Sciatic nerve (tissue), 2 donors: ENCODE measurements at places on chromosomes 1 and 21.
A peak's percentile ranks its signal among the peaks of the same experiment; 100 is the strongest.

DNA sequence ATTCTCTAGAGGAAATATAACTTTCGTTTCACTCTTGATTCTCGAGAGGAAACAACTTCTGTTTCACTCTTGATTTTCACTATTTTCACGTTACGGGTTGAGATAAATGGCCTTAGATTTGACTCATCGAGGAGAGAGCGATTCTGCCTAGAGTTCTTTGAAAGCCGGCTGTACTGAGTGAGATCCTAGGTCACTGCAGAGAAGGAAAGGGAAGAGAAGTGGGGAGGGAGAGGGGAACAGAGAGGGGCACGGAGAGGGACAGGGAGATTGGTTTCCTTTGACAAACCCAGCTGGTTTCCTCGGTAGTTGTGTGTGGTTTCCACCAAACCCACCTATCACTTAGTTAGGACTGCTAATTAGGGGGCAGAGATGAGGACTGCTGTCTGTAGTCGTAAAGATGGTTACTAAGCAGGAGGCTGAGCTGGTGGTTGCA lies 21.6 kb upstream of the GPR137B start:
- no peak for DNase-seq

- DNase-seq = peak; percentile 56
Measured at GRCh38 chr1:240946926-240947325, 335.0 kb upstream of the GREM2 start.

DNA sequence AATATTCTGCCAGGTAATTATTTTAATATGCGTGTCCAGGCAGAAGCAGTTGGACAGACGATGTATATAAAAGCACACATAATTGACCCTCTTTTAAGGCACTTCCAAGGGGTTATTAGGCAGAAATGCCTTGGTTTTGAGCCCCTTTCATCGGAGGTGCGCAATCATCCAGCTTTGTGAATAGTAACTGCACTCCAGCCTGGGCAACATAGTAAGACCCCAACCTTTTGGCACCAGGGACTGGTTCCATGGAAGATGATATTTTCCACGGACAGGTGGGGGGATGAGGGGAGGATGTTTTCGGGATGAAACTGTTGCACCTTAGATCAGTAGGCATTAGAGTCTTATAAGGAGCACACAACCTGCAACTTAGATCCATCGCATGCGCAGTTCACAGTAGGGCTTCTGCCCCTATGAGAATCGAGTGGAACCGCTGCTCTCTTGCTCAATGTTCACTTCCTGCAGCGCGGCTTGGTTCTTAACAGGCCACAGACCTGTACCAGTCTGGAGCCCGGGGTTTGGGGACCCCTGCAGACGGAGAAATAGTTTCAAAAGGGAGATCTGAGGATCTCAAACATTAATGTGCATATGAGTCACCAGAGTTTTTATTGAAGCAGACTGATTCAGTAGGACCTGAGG lies 1.8 kb upstream of the MCOLN2 start:
- DNase-seq = no peak

DNA sequence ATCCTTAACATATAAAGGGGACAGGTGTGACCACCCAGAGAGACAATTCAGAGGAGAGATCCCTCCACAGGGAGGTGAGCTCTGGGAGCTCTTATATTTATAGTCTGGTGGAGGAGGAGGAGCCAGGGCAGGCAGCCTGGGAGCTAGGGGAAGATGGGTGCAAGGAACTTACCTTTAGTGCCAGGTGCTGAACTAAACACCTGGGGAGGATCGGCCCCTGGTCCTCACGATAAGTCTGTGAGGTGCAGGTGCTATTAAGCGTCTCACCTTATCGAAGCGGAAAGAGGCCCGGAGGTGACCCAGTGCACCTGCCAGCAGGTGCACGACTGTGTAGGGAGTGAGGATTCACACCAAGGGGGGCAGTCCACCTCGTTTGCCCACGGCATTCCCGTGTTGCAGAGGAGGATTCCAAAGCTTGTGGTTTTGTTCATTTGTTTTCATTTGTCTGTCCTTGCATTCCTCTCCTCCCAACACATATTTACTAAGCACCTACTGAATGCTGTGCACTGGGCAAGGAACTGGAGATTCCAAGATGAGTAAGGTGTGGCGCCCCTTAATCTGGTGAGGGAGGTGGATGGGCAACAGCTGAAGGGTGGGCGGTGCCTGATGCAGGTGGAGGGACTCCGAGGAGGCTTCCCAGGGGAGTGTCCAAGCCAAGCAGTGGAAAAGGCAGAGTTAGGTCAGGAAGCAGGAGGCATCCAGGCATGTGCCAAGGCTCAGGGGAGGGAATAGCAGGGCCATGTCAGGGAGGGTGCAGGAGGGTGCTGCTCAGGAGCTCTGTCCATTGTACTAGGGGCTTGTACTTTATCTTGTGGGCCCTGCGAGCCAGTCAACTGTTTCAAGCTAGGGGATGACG lies 11.5 kb downstream of the ARHGEF10L start:
- no peak for DNase-seq
